ENCODE measurements at places on chromosomes 1 and 21.

DNA sequence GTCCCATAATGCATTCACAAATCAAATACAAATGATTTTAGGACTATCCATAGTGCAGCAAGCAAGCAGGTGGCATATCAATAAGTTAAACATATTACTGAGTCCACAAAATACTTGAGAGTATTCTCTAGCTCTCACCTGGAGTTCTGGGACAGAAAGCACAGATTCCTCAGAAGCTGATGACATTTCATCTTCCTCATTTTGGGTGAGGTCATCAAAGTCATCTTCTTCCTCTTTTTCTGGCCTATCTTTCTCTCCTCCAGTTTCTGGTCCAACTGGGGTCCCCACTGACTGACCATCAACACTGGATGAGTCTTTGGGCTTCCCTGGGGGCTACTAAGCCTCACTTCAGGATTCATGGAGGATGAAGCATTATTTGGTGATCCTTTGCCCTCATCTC is 38.9 kb downstream of the YY1AP1 start:
- DNase-seq = no peak

GRCh38 chr1:234961456-234962339 is 166.9 kb downstream of the TOMM20 start:
- DNase-seq = peak; percentile 63

GRCh38 chr21:36718951-36719501 is 20.1 kb downstream of the SIM2 start:
- no peak for DNase-seq

DNA sequence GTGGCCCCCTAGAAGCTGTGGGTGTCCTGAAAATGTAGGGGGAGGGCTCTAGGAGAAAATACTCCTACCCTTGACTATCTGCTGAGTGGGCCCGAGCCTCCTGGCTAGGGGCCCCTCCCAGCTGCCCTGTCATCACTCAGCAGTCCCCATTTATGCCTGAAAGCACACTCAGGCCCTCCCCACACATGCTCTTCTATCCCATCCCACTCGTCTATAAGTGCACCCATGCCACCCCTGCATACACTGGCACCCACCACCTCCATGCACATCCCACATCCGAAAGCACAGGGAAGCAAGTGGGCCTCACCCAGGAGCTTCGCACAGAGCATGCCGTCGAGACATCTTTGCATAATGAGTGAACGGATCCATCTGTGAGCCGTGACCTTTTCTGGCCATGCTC is 80.4 kb upstream of the POU3F1 start:
- DNase-seq = no peak

GRCh38 chr1:245558069-245558468 is 403.3 kb downstream of the KIF26B start:
- no peak for DNase-seq

GRCh38 chr1:18761948-18762840 is 97.3 kb downstream of the TAS1R2 start:
- DNase-seq = no peak

- DNase-seq = no peak
These were observed 297.4 kb downstream of the TM2D1 start for GRCh38 chr1:61427510-61427909.
